ENCODE measurements at places on chromosomes 2 and 18.

GRCh38 chr18:50494569-50494968 lies 65.3 kb upstream of the MAPK4 start:
- DNase-seq: no peak

DNA sequence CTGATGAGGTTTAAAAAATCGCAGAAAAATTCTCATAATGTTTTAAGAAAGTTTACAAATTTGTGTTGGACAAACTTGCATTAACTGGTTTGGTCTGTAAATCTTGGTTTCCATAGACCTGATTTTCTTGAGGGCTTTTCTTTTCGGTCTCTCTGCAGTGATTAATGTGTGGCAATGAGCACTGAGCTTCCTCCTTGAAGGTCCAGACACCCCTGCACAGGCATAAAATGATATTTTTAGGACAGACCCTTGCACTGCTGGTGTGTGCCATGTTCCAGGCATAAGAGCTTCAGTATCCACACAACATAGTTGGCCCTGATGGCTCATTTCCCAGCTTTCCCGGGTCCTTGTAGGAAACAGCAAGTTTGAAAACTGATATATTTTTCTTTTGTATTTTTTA lies 33.7 kb downstream of the MRPL33 start:
- no peak for DNase-seq

DNA sequence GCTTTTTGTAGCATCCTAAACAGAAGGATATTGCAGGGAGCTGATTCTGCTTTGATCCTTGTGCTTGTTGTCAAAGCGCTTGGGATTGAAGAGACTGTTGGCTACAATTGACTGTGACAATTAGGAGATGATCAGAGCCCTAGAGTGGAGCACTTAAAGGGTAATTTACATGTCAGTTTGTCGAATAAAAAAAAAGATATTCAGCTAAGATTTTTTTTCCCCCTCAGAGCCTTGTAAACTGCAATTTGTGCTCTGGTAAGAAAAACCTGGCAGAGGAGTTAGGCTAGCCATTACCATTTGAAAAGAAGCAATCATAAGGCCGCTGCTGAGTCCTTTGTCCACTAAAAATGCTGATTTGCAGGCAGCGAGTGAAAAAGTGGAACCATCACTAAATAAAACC lies 47.8 kb upstream of the ZEB2 start:
- DNase-seq: no peak

DNA sequence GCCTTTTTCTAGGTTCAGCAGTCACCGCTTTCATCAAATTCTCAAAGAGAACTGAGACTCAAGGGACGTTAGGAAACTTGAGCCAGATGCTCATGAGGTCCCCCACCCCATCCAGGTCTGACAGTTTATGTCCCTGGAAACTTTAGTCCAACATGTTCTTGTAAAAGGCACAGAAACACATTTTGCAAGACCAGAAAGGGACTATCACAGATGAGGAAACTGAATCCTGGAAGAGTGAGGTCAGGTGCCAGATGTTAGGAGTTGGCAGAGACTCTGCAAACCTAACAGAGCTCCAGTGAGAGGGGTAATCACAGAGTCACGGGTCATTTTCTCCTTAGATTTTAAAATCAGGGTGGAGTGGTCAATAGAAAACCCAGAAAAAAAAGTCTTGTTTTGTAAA lies 76.6 kb downstream of the RDH14 start:
- DNase-seq: no peak

DNA sequence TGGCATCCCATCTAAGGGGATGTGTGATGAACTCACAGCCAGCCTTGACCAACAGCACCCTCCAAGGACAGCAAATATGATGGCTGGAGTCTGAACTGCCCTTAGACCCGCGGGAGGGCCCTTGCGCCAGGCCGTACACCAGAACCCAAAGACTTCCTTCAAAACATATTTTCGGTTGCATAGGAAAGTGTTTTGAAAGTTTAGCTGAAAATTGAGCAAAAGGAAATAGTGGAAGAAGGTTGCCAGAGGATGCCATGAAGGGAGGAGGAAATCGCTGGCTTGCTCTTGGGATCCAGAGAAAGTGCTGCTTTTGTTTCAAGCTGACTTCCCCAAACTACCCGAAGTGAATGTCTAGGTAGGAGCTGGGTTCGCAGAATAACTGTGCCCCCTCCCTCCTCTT lies 61.3 kb downstream of the IL1R2 start:
- no peak for DNase-seq

DNA sequence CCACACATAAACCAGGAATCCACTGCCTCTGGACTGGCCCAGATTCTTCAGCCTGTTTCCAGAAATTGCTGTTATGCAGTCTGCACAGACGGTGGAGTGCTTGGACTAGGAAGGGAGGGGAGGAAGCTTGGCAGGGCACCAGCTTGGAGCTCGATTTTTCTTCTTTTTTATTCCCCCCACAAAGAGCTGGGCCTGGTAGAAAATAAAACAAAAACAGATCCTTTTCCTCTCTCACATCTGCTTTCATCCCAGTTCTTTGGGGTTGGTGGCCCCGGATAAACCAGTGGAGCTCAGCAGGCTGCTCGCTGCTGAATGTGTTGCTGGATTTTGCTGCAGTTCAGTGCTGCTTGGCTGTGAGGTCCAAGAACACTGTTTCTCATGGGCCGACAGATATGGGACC lies 16.0 kb downstream of the LRRTM1 start:
- no peak for DNase-seq
